ENCODE measurements at places on chromosomes 1 and 21.

GRCh38 chr21:30924146-30924700 lies 42.8 kb upstream of the KRTAP11-1 start:
- no peak for DNase-seq

GRCh38 chr1:10962483-10962882 lies 50.0 kb upstream of the TARDBP start:
- DNase-seq, result no peak

DNA sequence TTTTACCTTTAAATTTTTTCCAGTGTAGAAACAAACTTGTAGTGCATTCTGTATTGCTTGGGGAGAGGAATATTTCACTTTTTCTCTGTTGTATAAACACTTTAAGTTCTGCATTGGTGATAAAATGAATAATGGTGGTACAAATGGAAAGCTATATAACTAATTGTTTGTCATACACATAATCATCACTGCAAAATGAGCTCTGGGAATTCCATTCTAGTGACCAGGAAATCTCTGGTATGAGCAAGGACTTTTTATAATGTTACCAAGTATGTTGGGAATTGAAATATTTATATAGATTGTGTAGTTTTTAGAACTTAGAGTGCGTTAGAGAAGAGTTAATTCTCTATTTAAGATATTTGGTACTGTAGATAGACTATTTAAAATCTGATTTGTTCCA lies 5.0 kb upstream of the FMN2 start:
- no peak for DNase-seq

DNA sequence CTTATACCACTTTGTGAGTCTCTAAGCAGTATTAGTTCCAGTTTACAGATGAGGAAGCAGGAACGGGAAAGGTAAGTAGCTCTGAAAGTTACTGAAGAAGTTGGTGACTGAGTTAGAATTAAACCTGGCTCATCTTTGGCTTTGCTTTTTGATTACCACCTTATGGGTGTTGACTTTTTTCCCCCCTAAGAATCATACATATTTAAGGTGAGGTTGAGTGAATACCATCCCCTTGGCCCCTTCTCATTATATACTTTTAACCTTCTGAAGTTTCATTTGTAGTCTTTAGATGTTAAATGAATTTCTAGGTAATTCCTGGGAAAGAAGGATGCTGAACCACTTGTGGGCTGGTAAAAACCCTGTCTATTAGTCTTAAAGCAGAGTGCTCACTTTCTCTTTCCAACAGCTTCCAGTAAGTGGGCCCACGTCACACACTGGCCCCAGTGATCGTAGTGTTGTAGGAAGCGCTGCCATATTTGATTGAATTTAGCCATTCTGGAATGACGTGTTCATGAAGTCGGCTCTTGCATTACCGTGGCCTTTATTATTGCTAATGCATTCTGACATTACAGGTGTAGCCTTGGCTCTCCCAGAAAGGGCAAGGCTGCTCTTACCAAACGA lies 46.9 kb downstream of the PEX14 start:
- DNase-seq, result no peak

DNA sequence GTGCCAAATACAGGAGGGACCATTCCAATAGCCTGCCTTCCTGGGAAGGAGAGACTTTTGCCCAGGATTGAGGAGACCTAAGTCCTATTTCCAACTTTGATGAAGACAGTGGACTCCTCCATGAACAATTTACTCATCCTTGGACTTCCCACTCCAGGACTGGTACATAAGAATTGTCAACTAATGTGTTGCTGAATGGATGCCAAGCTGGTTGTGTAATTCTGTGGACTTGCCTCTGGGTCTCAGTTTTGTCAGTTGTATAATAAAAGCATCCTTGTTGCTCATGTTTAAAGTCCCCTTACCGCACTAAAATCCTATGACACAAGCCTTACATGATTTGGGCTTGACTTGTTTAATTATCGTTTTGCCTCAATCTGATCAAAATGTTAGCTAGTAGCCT lies 13.2 kb upstream of the ZP4 start:
- DNase-seq, result no peak

DNA sequence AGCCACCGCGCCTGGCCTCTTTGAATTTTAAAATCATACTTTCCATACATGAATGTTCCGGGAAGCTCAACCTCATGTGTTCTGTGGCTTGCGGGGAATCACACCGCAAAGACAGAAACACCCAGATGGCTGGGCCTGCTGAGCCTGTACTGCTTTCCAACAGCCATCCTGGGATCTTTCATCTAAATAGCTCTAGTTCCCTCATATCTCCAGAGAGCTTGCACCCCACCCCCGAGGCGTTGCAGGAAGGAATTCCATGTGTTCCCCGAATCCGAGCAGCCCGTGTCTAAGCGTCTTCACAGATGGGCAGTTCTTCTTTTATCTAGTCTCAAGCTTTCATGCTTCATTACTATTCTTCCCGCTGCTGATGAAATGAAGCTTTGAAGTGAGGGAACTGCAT lies 66.4 kb downstream of the IGSF21 start:
- no peak for DNase-seq

GRCh38 chr1:30685796-30686165 lies 37.6 kb downstream of the MATN1 start:
- DNase-seq, result no peak

GRCh38 chr21:41076064-41076463 lies 91.9 kb upstream of the BACE2 start:
- no peak for DNase-seq

- DNase-seq, result no peak
Observed at GRCh38 chr1:207892764-207893163, 18.2 kb downstream of the CD34 start.

DNA sequence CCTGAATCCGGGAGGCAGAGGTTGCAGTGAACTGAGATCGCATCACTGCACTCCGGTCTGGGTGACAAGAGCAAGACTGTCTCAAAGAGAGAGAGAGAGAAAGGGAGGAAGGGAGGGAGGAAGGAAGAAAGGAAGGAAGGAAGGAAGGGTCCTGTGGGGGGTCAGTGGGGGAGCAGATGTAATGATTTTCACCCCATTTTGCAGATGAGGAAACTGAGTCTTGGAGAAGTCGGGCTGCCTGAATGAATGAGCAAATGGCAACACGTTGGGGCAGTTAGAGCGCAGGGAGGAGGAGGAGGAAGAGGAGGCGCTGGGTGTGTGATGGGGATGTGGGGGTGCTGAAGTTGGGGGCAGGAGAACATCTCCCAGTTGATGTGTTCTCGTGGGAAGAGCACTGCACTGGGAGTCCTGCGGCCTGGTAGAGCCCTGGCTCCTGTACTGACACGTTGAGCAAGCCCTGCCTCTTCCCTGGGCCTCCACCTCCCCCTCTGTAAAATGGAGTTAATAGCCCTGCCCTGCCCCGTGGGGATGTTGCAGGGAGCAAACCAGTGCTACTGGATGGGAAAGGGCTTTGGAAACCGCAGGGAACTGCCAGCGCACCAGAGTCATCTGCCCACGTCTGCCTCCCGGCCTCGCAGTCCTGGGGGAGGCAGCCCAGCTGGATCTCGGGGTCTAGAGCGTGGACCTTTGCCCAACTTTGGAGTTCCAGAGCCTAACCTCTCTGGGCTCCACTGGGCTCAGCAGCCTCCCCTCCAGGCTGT lies 103.2 kb upstream of the CASZ1 start:
- DNase-seq, result no peak

- no peak for DNase-seq
Observed at GRCh38 chr1:22803833-22804232, 93.2 kb downstream of the EPHB2 start.

GRCh38 chr1:32400876-32401631 lies 6.8 kb upstream of the BSDC1 start:
- peak; percentile 92 for DNase-seq

GRCh38 chr1:43653339-43653738 lies 3.4 kb downstream of the KDM4A start:
- DNase-seq, result no peak

GRCh38 chr21:31326522-31327242 lies 17.4 kb downstream of the TIAM1 start:
- DNase-seq, result no peak

GRCh38 chr21:44551340-44551961 lies at the start of gene KRTAP10-2:
Gene KRTAP10-2 (minus strand): TSS chr21:44551505. CDS start chr21:44551458, 47 bp downstream.
- no peak for DNase-seq

DNA sequence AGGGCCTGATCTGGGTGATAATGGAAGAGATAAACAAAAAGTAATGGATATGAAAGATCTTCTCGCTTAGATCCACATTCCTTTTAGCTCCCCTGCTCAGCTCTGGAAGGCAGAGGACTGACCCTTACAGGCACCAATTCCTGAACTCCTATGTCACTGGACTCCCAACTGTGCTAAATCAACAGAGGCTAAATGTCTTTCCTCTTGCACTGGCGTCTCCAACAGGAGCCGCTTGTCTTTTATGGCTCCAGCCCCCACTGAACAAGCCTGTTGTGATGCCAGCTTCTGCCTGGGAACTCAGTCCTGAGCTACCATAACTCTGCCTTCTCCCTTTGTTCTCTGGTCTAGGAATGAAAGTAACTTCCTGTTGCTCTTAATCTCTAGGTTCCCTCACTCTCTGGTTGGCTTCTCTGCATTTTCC lies 142.1 kb upstream of the COL11A1 start:
- DNase-seq, result no peak

DNA sequence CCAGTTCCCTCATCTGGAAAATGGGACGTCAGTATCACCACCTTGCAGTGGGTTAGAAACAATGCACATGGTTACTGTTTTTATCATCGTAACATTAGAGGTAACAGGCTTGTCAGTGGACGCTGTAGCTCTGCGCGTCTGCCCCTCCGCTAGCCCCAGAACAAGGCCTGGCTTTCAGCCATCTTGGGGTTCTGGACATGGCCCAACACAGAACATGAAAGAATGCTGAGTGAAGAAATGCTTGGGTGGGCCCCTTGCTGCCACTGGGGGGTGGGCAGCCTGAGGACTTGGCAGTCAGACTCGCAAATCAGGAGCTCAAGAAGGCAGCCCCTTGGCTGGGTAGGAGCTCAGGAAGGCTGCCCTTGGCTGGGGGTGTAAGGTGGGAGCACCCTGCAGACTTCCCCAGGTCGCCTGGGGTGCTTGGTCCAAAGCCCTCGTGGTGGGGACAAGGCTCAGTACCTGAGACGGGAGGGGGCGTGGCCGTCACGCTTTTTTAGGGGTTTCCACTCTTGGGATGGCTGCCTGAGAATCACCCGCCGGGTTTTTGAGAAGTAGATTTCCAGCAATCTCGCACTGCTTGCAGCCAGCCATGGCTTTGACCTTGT lies 51.7 kb downstream of the SLC37A1 start:
- DNase-seq, result peak; percentile 42

DNA sequence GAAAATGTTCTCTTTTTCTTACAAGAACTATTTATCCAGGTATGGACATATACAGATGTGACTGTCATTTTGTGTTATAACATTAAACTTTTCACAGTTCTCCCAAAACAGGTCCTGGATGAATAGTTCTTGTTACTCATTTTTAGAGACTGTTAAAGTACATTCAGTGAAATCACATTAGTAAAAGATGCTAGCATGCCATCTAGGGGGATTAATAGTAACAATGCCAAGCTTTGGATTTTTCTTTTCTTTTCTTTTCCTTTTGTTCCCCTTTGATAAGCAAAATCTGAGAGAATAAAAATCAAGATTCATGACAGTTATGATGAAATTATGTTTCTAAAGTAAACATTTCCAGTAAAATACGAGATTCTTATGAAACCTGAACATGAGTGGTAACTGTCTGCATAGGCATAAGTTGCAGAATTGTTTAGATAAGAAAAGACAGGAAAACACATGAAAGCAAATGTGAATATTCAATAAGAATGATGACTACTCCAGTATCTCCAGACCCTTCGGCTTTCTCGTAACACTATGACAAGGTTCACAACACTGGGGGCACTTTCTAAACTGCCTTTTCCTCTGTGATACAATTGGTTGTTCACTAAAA lies 77.5 kb downstream of the TPR start:
- no peak for DNase-seq

GRCh38 chr21:29181799-29182470 lies 51.5 kb downstream of the MAP3K7CL start:
- DNase-seq, result no peak

- DNase-seq, result no peak
Observed at GRCh38 chr1:110035236-110035752, 870 bp downstream of the STRIP1 start.

DNA sequence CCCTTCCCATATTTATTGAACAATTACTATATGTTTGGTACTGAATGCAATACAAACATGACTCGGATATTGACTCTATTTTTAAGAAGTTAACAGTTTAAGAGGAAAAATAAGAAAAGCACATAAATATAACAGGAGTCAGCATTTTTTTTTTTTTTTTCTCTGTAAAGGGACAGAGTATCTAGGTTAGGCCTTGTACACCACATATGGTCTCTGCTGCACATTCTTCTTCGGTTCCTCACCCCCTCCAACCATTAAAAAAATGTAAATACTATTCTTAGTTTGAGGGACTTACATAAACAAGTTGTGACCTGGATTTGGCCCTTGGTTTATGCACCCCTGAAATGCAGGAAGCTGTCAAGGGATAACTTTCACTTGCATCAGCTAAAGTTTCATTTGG lies 40.4 kb downstream of the PHC2 start:
- DNase-seq, result no peak

GRCh38 chr1:8633741-8634501 lies 183.5 kb downstream of the RERE start:
- no peak for DNase-seq

DNA sequence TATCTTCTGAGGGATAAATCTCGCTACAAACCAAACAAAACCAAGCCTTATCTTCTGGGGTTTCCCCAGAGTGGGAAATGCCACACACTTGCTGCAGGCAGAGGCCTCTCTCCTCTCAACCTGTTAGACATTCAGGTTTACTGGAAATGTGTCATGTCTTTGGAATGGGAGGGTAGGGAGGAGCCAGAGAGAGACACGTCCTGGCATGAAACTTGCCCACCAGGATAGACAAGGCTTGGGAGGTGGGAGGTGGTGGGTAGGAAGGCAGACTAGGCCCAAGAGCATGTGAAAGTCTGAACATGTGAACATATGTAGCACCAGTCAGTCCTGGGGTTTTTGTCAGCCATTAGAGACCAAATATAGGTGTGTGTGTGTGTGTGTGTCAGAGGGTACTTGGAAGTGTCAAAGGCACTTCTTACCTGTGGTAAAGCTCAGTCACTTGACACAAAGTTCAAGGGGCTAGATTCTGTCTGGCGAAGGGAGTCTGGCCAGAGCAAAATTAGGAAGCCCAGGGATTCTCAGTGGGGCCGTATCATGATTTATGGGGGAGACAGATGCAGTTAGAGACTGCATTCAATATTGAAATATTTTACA lies 32.4 kb upstream of the PIGC start:
- DNase-seq, result no peak

DNA sequence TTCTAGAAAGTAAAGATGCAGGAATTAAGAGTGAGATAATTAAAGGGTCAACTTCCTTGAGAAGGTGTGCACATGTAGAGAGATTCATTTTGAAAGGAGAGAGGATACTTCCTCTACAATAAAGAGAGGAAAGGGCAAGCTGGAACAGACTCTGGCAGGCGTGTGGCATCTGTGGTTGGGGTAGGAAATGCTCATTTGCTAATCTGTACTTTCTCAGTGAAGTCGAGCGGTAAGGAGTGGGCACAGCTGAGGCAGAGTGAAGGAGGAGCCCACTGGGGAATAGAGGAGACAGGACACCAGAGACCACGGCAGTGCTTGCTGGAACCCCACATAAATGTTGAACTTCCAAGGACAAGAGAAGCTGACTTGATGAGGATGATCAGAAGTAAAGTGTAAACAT lies 49.1 kb downstream of the PCSK9 start:
- DNase-seq, result no peak
